IMR-90 (cell line): ENCODE measurements at places on chromosomes 11 and 22.

DNA sequence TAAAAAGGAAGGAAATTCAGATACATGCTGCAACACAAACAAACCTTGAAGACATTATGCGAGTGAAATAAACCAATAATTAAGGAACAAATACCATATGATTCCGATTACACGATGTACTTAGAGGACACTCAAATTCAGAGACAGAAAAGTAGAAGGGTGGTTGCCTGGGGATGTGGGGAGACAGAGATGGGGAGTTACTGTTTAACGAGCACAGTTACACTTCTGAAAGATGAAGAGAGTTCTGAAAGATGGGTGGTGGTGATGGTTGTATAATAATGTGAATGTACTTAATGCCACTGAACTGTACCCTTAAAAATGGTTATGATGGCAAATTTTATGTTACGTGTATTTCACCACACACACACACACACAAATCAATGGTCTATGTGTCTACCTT lies 14.7 kb downstream of the ZBTB44 start:
- DNase-seq, result no peak

DNA sequence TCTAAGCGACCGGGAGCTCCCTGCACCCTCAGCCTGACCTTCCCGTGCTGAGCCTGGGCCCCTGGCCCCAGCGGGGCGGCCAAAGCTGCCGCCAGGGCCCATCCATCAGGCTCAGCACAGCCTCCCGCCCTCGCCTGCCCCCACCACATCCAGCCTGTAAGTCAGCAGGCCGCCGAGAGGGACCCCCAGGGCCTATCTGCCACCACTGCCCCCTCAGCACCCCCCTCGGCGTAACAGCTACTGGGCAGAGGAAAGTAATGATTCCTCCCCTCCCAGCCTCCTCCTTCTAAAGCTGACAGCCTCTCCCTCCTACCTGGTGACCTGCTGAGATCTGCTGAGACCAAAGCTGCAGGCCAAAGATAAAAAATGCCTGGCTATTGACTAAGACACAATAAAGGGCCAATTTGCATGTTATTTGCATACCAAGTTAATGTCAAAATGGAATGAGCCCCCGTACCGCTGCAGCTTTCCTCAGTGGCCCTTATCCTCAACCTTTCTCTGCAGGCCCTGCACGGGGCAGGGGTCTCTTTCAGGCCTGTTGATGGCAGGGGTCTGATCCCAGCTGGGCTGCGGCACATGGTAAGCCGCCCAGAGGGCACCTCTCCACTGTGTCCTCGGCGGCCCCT lies 51.6 kb downstream of the RPUSD4 start:
- DNase-seq, result no peak

DNA sequence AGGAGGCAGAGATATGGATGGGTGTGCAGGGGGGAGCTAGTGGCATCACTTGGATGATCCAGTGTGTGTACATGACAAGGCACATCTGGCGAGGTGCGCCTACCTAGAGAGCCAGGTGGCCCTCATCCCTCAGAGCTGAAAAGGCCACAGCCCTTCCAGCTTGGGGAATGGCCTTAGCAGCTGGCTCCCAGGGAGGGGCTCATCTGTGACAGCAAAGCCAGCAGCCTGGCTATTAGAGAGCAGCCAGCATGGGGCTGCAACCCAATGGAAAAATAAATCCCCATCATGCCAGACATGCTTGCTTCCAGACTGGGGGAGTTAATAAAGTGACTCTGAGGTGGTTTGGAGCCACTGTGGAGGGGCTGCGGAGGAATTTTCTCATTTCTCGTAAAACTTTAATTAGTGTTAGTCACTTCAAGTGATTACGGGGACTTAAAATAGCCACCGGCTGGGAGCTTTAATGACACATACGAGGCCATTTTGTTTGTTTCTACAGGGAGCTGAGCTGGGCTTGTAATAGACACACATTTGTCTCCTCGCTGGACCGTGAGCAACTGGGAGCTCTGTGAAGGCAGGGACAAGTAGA lies 111.2 kb upstream of the ALX4 start:
- DNase-seq, result no peak

DNA sequence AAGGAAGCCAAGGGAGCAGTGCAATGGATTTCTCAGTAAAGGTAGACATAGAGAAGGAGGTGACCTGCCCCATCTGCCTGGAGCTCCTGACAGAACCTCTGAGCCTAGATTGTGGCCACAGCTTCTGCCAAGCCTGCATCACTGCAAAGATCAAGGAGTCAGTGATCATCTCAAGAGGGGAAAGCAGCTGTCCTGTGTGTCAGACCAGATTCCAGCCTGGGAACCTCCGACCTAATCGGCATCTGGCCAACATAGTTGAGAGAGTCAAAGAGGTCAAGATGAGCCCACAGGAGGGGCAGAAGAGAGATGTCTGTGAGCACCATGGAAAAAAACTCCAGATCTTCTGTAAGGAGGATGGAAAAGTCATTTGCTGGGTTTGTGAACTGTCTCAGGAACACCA lies 6.6 kb downstream of the TRIM22 start:
- peak; percentile 7 for DNase-seq

DNA sequence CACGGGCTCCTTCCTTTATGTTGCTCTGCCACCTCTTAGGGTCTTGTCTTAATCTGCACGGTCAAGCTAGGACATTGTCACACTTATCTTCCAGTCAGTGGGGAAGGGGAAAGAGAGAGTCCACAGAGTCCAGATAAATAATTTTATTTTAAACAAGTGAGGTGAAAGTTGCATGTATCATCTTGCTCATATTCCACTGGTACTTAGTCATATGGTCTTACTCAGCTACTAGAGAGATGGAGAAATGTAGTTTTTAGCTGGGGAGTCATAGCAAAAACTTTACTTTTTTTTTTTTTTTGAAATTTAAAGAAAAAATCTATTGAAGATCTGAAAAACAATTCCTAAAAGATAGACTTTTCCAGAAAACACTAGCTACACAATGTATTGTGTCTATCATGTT lies 29.0 kb downstream of the PDE3B start:
- peak; percentile 73 for DNase-seq

GRCh38 chr11:61529537-61530225 lies 21.1 kb downstream of the LRRC10B start:
- no peak for DNase-seq

DNA sequence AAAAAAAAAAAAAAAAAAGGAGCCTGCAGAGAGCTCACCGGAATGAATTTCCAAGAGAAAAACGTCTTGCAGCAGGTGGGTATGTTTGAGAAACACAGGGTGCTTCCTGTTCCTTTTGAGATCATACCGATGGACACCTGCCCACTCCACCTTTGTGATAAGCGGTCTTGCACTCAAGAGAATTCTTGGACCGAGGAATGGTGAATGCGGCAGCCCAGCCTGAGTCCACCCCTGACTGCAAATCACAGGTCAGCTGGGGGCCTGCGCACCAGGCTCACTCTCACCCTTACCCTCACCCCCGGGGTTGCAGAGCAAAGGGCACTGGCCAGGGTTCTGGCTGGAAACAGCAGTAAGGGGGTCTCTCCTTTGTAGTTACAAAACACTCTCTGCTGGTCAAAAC lies 16.8 kb upstream of the TEF start:
- DNase-seq, result no peak

GRCh38 chr11:16365581-16366228 lies 9.4 kb upstream of the SOX6 start:
- peak; percentile 40 for DNase-seq

DNA sequence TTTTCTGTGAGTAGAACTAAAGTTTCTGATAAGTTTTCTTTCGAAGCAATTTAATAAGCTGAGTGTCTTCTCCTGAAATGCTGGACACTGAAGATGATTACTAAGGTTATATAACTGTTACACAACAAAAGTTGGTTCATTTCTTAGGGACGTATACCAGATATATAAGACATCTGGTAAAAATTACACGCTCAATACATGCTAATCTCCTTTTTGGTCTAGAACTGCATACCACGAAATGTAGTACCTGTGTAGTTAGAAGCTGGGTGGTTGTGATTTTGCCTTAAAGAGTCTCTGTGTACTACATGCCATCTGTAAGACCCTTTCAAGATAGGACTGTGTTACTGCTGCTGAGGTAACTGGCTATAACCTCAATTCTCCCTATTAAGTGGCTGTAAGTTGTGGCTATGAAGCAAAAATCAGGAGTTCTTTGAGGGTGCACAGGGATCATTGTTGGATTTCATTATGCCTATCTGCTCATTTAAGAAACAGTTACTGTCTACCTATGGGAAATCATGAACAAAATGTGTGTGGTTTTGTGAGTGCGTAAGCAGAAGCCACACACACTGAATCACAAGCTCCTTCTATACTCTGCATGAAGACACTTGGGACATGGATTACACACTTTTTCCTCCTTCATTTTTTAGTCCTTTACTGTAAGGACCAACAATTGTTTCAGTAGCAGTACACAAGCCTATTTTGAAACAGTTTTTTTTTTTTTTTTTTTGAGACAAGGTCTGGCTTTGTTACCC lies 195.9 kb downstream of the SWAP70 start:
- peak; percentile 62 for DNase-seq

DNA sequence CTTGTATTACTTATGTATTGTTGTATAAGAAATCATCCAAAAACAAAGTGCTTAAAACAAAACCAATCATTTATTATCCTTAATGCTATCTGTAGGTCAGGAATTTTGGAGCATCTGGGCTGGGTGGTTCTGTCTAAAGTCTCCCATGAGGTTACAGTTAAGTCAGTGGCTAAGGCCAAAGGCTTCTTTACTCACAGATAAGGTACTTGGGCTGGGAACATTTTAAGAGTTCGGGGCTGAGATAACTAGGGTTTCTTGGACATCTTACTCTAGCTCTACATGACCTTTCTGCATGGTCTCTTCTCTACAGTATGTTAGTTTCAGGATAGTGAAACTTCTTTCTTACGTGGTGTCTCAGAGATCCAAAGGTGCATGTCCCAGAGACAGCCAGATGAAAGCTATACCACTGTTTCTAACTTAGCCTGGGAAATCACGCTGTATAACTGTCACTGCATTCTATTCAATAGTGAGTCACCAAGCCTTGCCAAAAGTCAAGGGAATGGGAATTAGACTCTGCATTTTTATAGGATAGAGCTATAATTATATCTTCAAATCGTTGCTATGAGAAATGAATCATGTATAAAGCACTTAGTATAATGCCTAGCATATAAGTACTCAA lies 29.6 kb downstream of the SOX6 start:
- DNase-seq, result peak; percentile 78

DNA sequence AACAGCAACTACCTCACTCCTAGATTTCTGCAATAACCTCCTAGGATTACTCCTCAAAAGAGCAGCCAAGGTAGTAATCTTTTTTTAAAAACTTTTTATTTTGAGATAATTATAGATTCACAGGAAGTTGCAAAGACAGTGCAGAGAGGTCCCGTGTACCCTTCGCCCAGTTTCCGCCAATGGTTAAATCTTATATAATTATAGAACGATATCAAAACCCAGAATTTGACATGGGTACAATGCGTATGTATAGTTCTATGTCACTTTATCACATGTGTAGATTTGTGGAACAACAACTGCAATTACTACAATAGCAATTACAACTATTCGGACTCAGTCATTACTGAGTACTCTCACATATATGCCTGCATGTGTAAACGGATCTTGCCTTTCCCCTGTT lies 94.8 kb upstream of the APOA1 start:
- no peak for DNase-seq

DNA sequence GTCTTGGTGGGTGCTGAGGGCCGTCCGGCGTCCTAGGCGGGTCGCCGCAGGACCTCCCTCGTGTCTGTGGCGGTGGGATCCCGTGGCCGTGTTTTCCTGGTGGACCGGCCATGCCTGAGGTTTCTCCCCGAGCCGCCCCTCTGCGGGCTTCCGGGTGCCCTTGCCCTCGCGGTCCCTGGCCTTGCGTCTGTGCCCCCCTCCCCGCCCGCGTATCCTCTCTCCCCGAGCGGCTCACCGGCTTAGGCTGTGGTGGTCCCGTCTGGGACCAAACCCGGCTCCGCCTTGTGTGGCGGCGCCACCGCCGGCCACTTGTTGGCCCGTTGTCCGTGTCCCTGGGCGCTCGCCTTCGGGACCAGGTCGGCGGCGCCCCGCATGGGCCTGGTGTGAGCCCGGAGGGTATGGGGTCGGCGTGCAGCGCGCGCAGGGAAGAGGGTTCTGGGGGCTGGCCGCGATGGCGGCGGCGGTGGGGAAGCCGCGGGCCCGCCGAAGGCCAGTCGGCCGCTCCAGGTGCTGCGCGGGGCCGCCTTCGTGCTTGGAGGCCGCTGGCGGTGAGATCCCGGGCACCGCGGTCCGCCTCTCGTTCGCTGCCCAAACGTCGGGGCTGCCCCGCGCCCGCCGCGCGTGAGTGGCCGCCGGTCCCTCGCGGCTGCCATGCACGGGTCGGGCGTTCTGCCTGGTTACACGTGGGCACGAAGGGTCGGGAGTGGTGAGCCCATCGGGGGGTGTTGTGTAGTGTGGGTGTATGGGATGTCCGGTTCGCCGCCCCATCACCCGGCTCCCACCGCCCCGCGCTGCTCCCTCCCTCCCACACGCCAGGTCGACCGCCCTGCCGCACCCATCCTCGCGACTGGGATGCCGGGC lies 3899.1 kb upstream of the OR11H1 start:
- DNase-seq, result no peak

GRCh38 chr11:128246810-128247594 lies 340.4 kb downstream of the ETS1 start:
- DNase-seq, result no peak

GRCh38 chr11:79076526-79077115 lies 364.2 kb downstream of the TENM4 start:
- no peak for DNase-seq

GRCh38 chr11:62088331-62088933 lies 35.4 kb upstream of the INCENP start:
- DNase-seq, result no peak

DNA sequence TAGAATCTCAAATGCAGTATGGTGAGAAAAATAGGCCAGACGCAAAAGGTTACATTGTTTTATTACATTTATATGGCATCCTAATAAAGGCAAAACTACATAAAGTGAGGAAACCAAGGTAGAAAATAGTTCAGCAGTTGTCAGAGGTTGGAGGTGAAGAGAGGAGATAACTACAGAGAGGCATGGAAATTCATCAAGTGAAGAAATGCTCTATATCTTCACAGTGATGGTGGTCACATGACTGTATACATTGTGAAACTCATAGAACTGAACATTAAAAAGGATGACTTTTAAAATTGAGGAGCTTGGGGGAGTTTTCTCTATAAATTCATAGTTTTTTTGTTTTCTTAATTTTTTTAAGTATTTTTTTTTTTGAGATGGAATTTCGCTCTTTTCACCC lies 14.4 kb downstream of the LGR4 start:
- DNase-seq, result no peak

DNA sequence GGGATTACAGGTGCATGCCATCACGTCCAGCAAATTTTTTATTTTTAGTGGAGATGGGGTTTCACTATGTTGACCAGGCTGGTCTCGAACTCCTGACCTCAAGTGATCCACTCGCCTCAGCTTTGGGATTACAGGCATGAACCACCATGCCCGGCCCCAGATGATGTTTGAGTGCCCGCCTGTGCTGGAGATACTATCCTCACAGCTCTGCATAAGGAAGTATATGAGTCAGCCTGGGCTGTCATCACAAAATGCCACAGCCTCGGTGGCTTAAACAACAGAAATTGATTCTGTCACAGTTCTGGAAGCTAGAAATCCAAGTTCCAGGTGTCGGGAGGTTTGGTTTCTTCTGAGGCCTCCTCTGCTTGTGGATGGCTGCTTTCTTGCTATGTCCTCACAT lies 119.3 kb downstream of the OSBP2 start:
- no peak for DNase-seq
